ENCODE measurements at places on chromosomes 1 and 21.

DNA sequence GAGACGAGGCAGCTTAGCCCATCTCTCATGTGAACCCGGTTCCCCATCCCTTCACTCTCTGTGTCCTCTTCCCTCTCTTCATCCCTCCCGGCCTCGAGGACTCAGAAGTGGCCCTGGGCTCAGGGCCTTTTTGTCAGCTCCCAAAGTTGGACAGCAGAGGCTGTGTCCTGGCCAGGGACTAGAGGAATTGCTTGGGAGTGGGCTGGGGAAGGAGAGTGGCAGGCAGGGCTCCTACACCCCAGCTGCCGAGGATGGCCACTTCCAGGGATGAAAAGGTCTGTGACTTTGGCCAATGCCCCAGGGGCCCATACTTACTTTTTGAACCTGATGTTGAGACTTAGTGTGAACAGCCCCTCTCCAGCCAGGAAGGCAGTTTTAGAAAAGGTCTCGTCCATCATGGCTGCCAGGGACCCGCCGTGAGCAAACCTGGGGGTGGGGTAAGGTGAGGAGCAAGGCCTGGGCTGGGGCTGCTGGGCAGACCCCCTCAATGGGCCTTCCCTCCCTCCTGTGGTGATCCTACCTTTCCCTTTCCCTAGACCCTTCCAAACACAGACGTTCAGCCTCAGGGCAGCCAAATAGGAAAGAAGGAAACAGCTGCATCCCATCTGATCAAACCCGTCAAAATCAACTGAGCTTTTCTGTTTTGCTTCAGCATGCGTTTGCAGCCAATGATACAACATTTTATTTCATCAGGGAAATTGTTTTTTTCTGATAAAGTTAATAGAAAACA, 5.5 kb downstream of the THEM5 start:
- no peak for DNase-seq

- DNase-seq, result no peak
These were observed 144.4 kb upstream of the FGGY start for GRCh38 chr1:59152511-59152910.

DNA sequence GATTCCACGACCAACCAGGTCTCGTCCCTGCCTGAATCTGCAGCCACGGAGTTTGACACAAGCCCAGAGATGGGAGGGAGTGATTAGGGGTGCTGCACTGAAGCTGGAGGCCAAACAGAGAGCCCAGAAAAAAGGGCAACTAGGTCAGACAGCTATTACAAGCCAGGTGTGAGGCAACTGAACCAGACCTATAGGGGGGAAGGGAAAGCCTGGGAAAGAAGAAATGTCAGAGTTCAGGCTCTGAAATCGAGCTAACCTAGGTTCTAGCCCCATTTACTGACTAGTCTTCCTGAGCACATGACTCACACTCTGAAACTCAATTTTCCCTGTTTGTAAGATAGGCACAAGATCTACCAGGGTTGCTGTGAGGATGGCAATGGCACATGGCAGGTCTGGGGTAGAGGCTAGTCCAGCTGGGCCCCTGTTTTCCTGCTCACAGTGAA, 1.7 kb downstream of the DHCR24 start:
- DNase-seq, result peak; percentile 38

GRCh38 chr1:44089371-44090048, 29.1 kb upstream of the KLF17 start:
- DNase-seq, result peak; percentile 60

DNA sequence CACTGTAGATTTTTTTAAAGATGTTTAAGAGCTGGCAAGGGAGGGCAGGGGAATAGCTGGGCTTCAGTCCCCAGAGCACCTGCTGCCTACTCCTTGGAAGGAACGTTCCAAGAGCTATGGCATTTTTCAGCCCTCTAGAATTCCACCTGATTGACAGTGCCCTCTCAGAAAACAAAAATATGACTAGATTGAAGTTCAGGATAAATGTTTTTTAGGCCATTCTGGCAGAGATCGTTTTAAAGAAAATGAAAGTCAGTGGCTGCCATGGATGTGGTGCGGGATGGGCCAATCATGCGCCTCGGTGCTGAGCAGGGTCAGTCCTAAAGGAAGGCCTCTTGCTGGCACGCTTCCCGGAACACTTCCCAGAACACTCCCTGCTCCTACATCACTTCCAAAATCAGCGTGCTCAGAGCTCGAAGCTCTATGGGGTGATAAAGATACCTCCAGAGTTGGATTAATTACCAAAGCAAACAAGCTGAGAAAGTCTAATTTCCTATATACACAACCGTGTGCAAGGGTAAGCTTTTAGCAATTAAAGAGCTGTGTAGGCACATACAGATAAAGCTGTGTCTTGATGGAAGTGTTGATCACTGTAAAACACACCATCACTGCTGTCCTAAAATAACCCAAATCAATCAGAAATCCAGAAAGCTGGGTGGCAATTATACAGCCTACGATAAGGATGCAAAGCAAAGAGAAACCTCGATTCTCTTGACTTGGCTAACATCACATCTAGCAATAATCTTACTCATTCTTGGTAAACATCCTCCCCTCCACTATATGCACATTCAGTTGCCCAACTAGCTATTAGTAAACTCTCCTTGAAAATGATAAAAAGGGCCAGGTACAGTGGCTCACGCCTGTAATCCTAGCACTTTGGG, 34.6 kb downstream of the TGFBR3 start:
- DNase-seq, result peak; percentile 70

DNA sequence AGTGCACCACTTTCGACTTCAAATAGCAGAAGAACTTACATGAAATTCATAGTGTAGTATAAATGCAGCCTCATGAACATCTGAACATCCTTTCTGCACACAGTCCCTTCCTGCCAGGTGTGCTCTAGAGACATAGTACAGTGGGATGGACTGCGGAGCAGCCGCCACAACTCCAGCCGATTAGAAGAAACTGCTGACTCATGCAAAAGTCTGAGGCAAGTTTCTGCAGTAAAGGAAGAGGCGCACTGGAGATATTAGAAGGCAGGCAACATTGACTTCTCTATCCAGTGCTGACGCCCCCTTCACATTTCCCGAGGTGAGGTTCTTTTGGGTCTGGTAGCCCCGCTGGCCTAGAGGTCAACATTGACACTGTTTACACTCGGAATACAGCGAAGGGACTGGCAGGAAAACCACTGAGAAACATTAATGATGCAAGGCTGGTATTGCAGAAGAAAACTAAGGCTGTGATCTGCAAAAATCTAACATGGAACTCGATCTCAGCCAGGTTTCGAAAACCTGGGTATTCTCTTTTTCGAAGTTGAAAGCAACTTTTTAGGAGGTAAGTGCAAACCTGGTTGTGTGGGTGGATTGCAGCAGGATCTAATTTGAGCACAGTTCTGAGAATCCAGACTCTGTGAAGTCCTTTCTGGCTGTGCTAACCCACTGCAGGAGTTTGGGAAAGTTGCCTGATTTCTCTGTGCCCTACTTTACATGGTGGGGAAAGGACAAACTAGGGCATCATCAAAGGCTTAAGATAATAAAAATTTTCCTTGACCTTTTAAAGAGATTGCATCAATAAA, 90.7 kb downstream of the CDC7 start:
- DNase-seq, result no peak

- no peak for DNase-seq
These were observed 582.4 kb downstream of the LTN1 start for GRCh38 chr21:28410256-28410655.

DNA sequence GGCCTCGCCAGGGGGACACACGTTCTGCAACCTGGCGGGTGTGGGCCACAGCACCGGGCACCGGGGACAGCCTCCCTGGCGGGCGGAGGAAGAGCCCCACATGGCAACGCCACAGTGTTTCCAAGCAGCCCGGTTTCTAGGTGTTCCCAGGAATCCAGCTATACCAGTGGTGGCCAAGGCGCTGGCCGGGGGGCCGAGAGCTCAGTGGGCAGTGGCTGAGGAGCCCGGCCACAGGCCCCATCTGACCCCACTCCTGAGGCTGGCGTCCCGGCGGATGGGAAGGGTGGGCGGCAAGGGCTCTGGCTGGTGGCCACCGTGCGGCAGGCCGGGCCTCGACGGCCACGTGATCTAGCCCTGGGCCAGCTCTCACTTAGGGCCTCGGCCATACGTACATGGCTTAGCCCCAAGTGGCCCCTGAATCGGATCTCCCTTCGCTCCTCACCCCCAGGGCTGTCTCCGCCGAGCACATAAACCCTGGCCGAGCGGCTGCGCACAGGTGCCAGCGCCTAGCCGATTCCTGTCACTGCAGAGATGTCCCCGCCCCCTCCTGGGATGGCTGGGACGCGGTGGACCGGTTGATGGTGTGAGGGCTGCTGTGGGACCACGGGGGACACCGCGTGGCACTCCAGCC, 68.7 kb downstream of the MORN1 start:
- DNase-seq, result no peak

DNA sequence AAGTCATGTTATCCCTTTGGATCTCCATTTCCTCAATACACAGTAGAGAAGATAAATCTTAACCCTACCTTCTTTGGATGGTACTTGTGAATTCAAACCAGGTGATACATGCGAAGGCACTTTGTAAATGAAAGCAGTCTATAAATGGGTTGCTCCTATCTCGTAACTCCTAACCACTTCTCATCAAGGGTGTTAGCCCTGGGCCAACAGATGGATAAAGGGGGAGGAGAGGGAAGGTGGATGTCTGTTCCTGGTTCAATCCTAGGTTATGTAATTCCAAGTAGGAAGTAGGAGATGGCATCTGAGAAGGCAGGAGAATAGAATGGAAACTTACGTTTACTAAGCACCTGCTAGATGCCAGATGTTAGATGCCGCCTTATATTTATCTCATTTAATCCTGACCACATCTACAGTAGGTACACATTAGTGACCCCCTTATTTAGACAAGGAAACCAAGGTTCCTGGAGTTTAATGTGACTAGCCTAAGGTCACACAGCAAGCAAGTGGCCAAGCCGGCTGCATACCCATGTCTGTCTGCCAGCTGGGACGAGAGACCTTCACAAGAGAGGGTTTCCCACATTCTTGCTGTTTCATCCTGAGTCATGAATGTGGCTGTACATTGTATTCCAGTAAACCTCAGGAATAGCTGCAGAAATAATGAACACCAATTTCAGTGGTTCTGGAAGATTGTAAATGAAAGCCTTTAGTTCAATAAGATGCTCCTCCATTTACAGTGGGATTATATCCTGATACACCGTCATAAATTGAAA, 47.7 kb downstream of the ELAVL4 start:
- peak; percentile 16 for DNase-seq

- DNase-seq, result no peak
These were observed 89.6 kb upstream of the IVNS1ABP start for GRCh38 chr1:185406691-185407009.

- peak; percentile 33 for DNase-seq
These were observed 79.5 kb downstream of the NR5A2 start for GRCh38 chr1:200107004-200107470.

- no peak for DNase-seq
These were observed 184.9 kb downstream of the DYRK1A start for GRCh38 chr21:37551331-37551992.

Measured in epithelial cell of esophagus (primary cell).